ENCODE measurements at places on chromosomes 4 and X.

DNA sequence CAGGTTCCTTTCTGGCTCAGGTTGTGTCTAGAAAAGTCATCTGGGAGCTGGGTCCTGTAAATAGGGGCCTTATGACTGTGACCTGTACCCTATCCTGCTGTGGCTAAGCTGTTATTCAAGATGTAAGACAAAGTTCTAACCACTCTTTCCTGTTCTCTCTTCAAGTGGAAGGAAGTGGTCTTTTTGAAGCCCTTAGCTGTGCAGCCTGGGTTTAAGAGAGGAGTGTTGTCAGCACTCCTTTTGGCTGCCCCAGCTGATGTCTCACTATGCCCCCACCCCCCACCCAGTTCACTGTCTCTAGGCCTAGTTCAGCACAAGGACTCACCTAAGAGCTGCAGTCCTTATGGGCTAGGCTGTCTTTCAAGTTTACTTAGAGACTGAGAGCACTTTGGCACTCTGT lies 1069.5 kb downstream of the FAM133A start:
- DNase-seq, result peak; percentile 74

GRCh38 chr4:7516773-7517144 lies 82.0 kb upstream of the PSAPL1 start:
- no peak for DNase-seq

- DNase-seq, result peak; percentile 73
Measured at GRCh38 chr4:82984459-82984858, 26.2 kb downstream of the LIN54 start.

- DNase-seq, result no peak
Measured at GRCh38 chr4:144056800-144057199, 37.6 kb upstream of the GYPB start.

DNA sequence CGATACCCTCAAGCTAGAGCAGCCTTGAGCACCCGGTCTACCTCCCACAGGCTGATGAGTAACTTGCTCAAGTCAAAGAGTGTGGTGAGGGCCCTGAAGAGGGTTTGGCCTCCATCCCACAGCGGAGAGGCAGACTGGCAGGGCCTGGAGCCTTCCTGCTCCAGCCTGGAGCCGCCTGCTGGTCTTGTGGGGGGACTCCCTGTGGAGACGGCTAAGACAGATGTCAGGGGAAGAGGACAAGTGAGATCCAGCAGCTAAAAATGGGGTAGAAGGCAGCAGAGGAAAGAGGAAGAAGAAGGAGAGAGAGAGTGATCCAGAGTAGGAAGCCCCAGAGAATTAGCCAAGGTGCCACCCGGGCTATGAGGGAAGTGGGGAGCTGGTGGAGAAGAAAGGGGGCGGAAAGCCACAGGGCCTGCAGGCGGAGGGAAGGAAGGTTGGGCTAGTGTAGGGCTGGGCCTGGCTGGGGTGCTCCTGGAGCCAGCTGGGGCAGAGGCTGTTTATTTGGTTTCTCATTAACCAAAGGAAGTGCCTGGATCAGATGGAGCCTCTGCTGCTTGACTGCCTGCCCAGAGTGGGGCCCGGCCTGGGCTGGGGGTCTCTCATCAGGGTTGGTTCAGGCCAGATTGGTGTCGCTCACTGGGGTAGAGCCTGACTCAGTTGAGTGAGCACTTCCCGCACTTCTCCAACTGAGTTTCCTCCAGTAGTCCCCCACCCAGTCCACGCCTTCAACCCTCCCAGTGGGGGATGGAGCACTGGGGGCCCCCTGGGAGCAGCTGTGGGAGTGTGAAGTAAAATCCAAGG lies 14.2 kb downstream of the EFNB1 start:
- peak; percentile 56 for DNase-seq

DNA sequence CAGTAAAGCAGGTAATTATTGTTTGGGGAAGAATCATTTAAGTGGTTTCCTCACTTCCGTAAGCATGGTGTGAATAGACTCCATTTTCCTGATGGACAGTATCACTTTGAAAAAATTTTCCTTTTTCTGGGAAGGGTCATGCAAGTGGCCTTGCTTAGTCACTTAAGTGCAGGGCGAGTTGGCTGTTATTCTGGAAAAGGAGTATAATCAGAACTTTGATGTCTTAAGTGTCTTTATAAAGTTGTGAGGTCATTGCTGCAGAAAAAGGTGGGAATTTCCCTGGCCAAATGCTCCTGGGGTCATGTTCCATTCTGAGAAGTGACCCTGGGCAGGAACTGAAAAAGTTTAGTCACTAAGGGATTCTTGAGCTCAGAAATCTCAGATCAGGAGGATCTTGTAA lies 146.1 kb upstream of the OTUD4 start:
- no peak for DNase-seq

DNA sequence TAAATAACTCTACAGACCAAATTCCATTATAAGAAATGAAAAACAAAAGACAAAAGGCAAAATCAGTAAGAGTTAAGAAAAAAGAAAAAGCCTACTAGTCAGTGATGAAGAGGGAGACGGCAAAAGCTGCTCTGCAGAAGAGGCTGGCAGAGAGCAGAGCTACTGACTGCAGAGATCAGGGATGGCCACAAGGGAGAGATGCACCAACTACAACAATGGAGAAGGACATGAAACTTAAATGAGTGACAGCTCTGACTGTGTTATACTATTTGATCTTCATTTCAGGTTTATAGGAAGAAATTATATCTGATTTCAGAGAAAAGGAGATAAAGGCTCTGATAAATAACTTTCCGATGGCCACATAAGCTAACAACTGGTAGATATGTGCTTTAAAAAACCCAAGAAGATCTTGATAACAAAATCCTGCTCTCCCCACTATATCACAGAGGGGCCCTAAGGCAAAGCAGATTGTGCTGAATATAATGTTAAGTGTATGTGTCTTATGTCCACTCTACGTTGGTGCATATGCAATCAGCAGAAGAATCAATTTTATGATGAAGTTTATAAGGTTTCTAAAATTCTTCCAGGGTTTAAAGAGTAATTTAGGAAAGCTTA lies 58.4 kb upstream of the COX18 start:
- peak; percentile 71 for DNase-seq

GRCh38 chr4:173332963-173333657 lies 1.0 kb downstream of the HMGB2 start:
- DNase-seq, result peak; percentile 47

- no peak for DNase-seq
Measured at GRCh38 chr4:164428561-164428960, 325.4 kb upstream of the SMIM31 start.

DNA sequence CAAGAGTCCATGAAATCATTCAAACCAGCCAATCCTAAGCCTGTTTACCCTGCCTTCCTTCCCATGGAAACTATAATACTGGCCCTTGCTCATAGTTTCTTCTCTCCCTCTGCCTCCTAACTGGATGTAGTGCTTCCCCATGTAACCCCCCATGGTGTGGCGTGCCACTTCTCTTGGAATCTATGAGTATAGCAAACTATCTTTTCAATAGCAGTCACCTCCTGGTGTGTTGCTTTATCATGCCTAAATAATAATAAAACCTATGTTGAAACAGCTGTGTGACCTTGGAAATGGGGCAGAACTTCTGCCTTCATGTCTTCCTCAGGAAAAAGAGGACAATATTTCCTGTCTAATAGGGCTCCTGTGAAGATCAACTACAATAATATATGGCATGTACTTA lies 234.8 kb upstream of the EDNRA start:
- DNase-seq, result no peak

DNA sequence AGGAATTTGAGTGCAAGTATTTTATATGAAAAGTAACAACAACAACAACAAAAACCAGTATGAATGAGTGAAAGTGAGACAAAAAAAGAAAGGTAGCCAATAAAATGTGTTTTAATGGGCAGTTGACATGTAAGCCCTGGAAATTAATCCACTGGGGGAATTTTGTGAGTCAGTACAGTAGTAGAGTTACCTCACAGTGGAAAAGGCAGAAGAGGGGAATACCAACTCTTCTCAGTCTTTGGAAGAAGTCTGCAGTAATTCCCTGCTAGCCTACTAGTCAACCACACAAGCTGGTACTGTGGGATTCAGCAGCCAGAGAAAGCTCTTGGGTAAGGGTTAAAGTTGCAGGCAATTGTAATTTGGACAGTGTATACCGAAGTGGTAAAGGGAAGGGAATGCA lies 76.3 kb upstream of the IL15 start:
- DNase-seq, result no peak

GRCh38 chrX:2401201-2401589 lies 99.6 kb downstream of the DHRSX start:
- DNase-seq, result no peak

- DNase-seq, result no peak
Measured at GRCh38 chr4:158314756-158315487, 104.6 kb downstream of the TMEM144 start.

DNA sequence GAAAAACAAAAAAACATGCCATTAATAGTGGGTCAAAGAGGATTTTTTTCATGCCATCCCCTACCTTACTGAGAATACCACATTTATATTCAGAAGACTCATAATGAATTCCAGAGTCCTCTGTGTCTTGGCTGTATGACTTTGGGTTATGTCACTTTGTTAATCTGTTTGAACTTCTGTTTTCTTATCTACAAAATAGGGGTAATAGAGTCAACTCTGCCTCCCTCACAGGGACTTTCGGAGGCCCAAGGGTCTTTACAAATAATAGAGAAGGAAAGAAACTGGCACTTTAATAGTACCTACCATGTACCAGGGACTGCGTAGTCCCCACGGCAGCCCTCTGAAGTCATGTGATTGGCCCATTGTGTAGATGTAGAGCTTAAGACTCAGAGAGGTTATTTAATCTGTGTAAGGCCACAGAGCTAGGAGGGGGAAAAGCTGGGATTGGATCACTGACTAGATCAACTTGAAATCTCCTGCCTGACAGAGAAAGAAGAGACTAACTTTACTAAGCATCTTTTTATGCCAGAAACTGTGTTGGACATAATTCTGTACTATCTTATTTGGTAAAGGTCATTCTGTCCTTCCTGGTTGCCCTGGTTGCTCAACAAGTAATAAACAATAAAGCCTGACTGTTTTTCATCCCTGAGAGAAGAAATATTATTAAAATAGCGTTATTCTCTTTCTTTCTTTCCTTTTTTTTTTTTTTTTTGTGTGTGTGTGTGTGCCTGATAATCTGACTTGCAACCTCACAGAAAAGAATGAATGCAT lies 59.6 kb downstream of the NFKB1 start:
- peak; percentile 59 for DNase-seq

DNA sequence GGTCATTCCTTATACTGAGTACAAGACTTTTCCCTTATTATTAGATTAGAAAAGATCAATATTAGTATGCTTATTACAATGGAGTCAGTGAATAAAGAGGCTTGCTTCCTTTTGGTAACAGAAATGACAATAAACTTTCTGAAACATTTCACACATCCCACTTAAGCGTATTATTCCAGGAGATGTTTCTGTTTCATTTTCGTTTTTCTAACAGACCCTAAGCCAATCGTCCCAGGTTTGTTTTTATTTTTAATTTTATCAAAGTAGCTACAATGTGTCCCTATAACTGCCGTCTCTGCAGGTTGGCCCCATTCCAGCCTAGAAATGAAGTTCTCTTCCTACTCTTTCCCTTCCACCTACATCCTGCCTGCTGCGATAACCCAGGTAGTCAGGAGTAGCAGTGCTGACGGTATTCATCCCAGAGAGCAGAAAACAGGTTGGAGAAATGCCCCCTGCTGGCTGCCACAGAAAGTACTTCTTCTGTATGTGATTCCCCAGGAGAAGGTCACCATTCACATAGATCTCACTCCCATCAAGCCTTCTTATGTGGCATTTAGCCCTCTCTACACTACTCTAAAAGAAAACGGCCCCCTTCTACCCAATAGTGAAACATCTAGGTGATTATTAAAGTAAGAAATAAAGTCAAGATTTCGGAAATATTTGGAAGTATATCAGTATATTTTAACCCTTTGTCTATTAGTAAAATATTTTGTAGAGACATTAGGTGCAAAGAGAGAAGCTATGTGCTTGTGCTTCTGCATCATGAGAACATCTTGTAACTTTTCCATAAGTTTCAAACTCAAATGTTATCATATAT lies 40.4 kb downstream of the ENPEP start:
- peak; percentile 85 for DNase-seq

DNA sequence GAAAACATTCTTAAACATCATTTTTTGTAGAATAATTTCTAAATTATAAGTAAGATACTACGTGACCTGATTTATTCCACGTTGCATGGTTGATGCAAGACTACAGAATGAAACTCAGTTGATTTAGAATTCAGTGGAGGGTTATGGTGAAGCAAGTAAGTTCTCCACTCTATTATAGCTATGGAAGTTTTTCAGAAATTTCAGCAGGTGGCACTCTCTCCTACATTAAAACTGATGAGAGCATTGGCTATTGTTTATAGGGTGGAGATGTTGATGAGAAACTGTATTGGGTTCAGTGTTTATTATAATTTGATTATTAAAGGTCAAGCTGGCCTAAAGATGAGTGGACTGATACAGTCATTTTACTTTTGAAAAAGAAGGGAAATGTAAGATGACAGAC lies 88.0 kb downstream of the FNIP2 start:
- peak; percentile 81 for DNase-seq

DNA sequence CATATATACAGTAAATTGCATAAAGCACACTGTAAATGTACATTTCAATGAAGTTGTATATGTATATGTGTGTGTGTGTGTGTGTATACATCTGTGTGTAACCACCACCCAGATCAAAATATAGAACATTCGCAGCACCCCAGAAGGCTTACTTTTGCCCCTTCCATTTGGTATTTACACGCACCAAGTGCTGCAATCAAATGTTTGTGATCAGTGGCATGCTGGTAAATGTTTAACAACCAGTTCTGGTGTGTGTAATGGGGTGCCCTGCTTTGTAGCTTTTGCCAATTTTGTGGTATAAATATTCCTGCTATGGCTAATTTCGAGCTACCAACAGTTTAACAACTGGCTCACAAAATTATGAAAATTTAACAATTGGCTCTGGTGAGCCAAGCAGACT lies 101.3 kb downstream of the RTL5 start:
- DNase-seq, result no peak

GRCh38 chrX:100687128-100687527 lies 43.1 kb downstream of the SRPX2 start:
- peak; percentile 59 for DNase-seq

- no peak for DNase-seq
Measured at GRCh38 chrX:36974911-36975310, 33.3 kb upstream of the FAM47C start.

DNA sequence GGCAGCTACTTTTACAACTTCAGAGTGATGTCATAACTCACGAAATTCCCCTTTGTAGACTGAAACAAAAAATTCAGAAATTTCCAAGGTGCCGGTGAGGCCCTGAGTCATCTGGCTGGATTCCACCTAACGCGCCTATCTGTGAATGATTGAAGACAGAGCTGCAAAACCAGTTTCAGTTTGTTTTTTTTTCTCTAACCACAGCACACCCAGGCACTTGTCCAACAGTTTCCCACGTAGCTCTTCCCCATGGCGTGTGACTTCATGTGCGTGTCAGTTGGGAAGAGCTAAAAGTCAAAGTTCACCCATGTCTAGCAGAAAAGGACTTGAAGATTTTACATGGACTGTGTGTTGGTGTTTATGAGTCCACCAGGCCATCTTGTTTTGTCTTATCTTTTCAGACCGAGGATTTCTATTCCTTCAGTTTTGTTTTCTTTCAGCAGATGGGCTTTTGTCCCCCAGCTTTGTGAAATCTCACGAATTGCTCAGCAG lies 16.4 kb downstream of the TCEANC start:
- peak; percentile 81 for DNase-seq

GRCh38 chr4:780716-781492 lies 45.0 kb downstream of the CPLX1 start:
- DNase-seq, result no peak
